Spleen (tissue), 13 donors: ENCODE measurements at places on chromosomes 6 and 20. TPM values are rescaled to one million over a fixed set of nuclear protein-coding genes. Genes with fewer than 3 reads are reported as not detected.

Gene ECT2L
- not detected for total RNA-seq

Gene NOL7
- 50.6 TPM for total RNA-seq

Gene RAB23
- 3.9 TPM for total RNA-seq

Gene MAFB
- total RNA-seq: 176 TPM

Gene CST4
- total RNA-seq: not detected

Gene CTCFL
- total RNA-seq: not detected

DNA sequence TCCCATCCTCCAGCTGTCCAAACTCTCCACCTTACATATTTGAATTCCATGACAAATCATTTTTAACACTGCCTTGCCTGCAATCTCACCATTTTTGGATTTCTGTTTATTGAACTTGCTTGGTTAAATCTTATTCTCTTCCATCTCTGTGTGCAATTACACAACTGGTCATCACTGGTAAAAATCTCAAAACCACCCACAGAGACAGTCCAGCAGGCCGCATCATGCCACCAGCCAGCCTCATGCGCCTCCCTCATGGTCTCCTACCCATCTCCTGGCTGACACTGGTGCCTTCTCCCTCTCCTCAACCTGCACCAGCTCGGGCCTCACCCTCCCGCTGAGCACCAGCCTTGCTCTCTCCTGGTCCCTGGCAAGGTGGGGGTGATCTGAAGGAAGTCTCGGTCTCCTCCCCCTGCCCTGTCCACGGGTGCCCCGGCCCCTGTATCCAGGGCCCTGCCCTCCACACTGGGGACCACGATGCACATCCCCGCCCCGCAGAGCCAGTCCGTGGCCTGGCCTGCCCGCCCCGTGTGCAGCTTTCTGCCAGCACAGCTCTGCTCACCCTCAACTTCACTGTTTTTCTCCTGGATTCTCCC is 92.0 kb downstream of the THBS2 start:
- no peak for DNase-seq
- H3K4me1 ChIP-seq: peaks cover 11% of the 10 kb centered on the region
- H3K27ac ChIP-seq: no peak overlapping the region
- no peaks in the 10 kb centered on the region for H3K27me3 ChIP-seq
- H3K36me3 ChIP-seq: no peaks in the 10 kb centered on the region

- no peaks in the 10 kb centered on the region for H3K27me3 ChIP-seq
- DNase-seq: no peak
- H3K36me3 ChIP-seq: no peaks in the 10 kb centered on the region
Measured at GRCh38 chr6:139612135-139612465, 237.7 kb upstream of the CITED2 start.

DNA sequence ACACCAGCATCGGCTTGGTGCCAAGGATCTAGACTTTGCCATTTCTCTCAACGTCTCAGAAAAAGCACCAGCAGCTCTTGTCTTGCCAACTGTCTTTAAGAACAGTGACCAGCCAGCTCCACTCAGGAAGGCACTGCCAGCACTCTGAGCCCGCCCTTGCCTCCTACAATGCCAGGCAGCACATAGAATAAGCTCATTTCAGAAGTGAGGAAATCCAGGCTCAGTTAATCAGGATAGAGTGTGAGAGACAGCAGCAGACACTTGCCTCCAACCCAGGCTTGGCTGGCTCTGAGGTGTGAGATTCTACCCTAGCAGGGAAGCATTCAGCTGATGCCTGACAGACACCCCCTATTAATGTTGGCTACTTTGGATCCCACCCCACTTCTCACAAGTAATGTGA is 4.3 kb upstream of the SYNDIG1 start:
- no peaks in the 10 kb centered on the region for H3K36me3 ChIP-seq
- H3K4me3 ChIP-seq: no peak overlapping the region
- no peak overlapping the region for H3K27ac ChIP-seq
- no peaks in the 10 kb centered on the region for H3K27me3 ChIP-seq
- peaks cover 14% of the 10 kb centered on the region for H3K4me1 ChIP-seq

DNA sequence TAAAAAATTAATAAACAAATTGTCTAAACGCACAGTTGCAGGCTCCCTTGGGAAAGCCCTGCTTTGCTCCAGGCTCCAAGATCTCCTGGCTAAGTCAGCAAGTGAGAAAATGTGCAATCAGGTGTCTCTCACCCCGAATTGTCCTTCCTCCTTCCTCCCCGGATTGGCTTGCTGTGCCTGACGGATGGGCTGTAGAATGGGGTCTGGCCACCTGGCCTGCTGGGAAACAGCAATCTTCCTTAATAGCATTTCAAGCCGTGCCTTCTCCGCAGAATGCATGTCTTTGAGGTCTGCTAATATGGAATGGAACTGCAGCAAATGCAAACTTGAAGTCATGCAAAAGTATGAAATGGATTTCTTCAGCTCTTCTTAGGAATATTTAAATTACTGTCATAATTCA is 43.7 kb upstream of the CDKAL1 start:
- no peak overlapping the region for H3K4me3 ChIP-seq
- peaks cover 71% of the 10 kb centered on the region for H3K36me3 ChIP-seq
- no peak overlapping the region for H3K27ac ChIP-seq
- no peaks in the 10 kb centered on the region for H3K27me3 ChIP-seq
- no peaks in the 10 kb centered on the region for H3K4me1 ChIP-seq

DNA sequence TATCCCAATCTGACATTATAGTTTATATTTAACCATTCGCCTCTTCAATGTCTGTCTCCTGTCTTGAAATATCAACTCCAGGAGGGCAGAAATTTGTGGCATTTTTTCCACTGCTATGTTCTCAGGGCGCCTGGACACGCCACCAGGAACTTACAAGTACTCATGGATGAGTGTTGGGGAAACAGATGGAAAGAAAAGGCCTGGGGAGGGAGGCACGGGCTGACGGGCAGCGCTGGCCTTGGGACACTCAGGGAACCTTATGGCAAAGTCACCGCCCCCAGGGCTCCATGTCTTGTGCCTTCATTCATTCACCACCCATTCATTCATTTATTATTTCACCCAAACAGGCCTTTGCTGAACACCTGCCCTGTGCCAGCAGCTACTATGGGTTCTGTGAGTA is 222.9 kb downstream of the PREX1 start:
- no peak overlapping the region for H3K27ac ChIP-seq
- no peaks in the 10 kb centered on the region for H3K4me1 ChIP-seq

DNA sequence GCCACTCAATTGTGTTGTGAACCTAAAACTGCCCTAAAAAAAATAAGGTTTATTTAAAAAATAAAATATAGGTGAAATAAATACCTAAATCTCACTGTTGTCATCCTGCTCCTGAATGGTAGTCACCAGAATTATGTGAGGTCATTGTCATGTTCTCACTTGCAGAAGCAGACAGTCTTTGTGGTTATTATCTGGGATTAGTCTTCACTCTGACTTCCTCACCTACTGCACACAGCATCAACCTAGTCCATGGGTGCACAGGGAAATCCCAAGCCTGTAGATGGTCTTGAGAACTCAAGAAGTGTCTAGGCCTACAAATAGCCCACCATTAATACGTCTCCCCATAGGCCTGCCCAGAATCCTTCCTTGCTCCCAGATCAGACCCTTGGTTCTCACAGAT is 97.0 kb downstream of the FOXF2 start:
- H3K4me1 ChIP-seq: no peaks in the 10 kb centered on the region
- no peak overlapping the region for H3K27ac ChIP-seq
- no peaks in the 10 kb centered on the region for H3K27me3 ChIP-seq
- H3K4me3 ChIP-seq: no peak overlapping the region
- no peaks in the 10 kb centered on the region for H3K36me3 ChIP-seq

DNA sequence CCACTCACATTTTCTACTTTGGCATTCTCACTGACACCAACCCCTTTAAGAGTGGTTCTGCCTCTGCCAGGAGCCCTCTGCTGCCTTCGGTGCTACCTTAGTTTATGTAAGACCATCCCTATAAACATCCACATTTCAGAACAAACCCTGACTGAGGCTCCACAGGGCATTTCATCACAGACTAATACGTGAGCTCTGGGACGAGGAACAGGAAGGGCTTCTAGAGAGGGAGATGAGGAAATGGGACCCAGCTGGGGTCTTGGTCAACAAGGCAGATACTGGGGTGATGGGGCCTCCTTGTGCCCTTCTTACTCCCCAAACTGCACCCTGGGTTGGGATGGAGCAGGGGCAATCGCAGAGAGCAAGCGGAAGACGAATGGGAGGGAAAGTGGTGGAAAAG is 86.5 kb upstream of the FYN start:
- no peaks in the 10 kb centered on the region for H3K36me3 ChIP-seq
- no peak overlapping the region for H3K4me3 ChIP-seq
- no peaks in the 10 kb centered on the region for H3K27me3 ChIP-seq
- no peaks in the 10 kb centered on the region for H3K4me1 ChIP-seq
- H3K27ac ChIP-seq: no peak overlapping the region
- no peak for DNase-seq

DNA sequence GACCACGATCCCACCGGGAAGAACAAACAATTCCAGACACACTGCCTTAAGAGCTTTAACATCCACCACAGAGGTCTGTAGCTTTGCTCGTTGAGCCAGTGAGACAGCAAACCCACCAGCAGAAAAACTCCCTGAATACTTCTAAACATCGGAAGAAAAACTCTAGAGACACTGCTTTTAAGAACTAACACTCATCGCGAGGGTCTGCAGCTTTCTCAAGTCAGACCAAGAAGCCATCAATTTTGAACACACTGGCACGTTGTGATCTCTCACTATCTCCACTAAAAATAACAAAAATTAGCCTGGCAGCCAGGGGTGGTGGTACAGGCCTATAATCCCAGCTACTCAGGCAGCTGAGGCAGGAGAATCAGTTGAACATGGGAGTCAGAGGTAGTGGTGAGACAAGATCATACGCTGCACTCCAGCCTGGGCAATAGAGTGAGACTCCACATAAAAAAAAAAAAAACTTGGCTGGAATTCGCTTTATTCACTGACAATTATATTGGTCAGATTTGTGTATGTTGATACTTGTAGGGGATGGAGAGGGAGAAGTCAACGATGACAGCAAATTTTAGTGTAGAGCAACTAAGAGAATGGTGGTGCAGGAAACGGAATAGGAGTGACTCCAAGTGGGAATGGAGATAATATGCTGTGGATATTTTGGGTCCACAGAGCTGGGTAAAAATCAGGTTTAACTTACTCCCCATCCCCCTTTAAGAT is 860 bp upstream of the TMEM14C start:
- DNase-seq: no peak
- no peaks in the 10 kb centered on the region for H3K36me3 ChIP-seq
- H3K27me3 ChIP-seq: no peaks in the 10 kb centered on the region
- peak overlapping the region; percentile 53 for H3K27ac ChIP-seq

- peak; percentile 72 for DNase-seq
- H3K36me3 ChIP-seq: no peaks in the 10 kb centered on the region
- peak within 1 kb of the TSS; percentile 40 for H3K4me3 ChIP-seq
- peaks cover 5% of the 10 kb centered on the region for H3K4me1 ChIP-seq
Measured at GRCh38 chr6:114342826-114343781, at the start of gene HS3ST5. TSS of gene HS3ST5 (minus strand) at chr6:114343023. CDS start at chr6:114062845, 280,178 bp downstream.

- DNase-seq: no peak
- H3K27ac ChIP-seq: no peak overlapping the region
- H3K36me3 ChIP-seq: no peaks in the 10 kb centered on the region
- no peak overlapping the region for H3K4me3 ChIP-seq
- peaks cover 4% of the 10 kb centered on the region for H3K27me3 ChIP-seq
- H3K4me1 ChIP-seq: no peaks in the 10 kb centered on the region
Measured at GRCh38 chr6:150549007-150549406, 50.7 kb upstream of the PLEKHG1 start.

GRCh38 chr6:14190191-14190928 is 72.8 kb downstream of the CD83 start:
- no peak for DNase-seq
- no peaks in the 10 kb centered on the region for H3K27me3 ChIP-seq
- no peak overlapping the region for H3K27ac ChIP-seq
- H3K4me1 ChIP-seq: no peaks in the 10 kb centered on the region

- no peaks in the 10 kb centered on the region for H3K36me3 ChIP-seq
- DNase-seq: no peak
- H3K4me1 ChIP-seq: peaks cover 12% of the 10 kb centered on the region
- no peaks in the 10 kb centered on the region for H3K27me3 ChIP-seq
- H3K4me3 ChIP-seq: no peak overlapping the region
Measured at GRCh38 chr6:152100183-152100618, 292.7 kb downstream of the ESR1 start.

DNA sequence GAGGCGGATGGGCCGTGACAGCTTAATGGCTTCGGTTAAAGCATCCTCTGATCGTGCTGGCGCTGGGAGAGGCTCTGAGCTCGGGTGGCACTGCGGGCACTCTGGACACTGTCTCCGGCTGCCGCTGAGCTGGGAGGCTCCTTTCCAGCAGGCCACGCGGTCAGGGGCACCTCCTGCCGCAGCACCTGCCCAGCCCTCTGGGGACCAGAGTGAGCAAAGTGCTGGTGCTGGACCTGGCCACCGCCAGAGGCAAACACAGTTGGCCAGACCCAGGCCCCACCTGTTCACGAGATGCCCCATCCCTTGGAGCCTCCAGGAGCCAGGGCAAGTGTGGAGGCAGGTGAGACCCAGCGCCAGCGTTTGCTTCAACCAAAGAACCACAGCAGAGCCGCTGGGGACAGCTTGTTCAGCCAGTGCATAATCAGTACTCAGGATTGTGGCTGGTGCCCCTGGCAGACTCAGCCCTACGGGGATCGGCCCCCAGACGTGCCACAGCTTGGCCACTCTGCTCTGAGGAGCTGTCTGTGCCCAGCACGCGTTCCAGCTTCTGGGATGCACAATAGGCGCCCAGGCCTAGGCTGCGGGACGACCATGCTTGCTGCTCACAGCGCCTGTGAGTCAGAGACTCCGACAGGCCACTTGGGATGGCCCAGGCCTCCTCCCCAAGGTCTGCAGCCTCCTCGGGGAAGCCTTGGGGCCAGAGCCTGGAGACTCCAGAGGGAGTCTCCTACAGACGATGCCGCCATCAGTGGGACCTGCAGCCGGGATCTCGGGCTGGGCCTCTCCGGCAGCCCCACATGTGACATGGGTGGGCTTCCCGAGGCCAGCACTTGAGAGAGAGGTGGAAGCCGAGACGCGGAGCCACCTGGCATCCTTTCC is 38.2 kb upstream of the SLCO4A1 start:
- H3K27ac ChIP-seq: peak overlapping the region; percentile 88
- H3K4me1 ChIP-seq: peaks cover 74% of the 10 kb centered on the region
- peak overlapping the region; percentile 16 for H3K4me3 ChIP-seq
- DNase-seq: no peak
